ENCODE measurements at places on chromosomes 11 and 22.

- DNase-seq: no peak
Measured at GRCh38 chr11:20658135-20658534, 11.3 kb upstream of the NELL1 start.

GRCh38 chr11:111379602-111380136 lies 594 bp upstream of the POU2AF1 start:
- no peak for DNase-seq

GRCh38 chr22:38623351-38623750 lies 32.8 kb downstream of the FAM227A start:
- DNase-seq: no peak

- DNase-seq: no peak
Measured at GRCh38 chr22:27730641-27731433, 70.7 kb downstream of the MN1 start.

DNA sequence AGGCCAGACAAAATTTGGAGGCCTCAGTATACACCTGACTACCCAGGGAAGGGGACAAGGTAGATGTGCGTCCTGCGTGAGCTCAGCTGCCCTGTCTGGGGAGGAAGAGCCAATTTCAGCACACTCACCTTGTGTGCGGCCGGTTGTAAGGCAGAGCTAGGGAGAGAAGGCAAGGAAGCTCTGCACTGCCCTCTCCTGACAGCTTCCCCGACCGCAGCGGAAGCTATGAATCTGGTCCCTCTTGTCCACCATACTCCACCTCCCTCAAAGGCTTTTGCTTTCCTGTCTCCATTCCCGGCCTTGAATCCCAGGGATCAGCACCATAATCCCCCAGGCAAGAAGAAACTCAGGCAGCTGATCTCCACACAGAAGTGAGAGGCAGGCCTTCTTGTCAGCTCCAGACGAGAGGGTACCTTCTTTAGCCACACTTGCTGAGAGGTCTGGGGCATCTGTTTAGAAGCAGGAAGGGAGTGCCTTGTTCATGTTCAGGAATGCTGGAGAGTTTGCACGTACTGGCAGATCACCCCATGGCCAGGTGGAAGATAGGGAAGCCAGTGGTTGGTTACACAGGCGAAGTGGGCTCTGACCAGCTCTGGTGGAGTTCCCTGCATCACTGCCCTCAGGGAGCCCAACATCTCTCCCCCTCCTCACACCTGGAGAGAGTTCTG lies 62.5 kb downstream of the FEZ1 start:
- peak; percentile 63 for DNase-seq

DNA sequence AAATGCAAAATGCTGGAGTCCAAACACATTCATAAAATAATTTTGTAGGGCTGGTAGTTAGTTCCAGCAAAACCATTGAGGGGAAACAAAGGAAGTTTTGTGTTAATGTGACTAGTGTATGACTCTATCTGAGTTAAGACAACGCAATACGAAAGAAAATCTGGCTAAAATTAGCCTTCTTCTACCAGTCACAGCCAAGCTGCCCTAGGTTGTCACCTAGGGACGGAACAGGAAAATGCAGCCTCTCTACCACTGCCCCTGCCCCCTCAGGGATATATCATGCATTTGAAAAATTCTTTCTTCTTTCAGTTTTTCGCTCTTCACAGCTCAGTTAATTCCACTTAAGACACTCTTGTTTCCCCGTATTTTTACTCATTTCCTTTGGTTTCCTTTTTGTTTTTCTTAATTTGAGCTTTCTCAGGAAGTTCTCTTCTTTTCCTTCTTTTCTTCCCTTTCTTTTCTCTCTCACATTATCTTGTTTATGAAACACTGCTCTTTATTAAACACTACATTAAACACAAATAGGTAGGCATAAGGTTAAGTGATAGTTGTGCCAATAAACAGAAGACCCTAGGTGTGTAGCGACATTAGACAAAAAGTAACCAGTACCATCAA lies 30.6 kb downstream of the KIRREL3 start:
- DNase-seq: no peak

DNA sequence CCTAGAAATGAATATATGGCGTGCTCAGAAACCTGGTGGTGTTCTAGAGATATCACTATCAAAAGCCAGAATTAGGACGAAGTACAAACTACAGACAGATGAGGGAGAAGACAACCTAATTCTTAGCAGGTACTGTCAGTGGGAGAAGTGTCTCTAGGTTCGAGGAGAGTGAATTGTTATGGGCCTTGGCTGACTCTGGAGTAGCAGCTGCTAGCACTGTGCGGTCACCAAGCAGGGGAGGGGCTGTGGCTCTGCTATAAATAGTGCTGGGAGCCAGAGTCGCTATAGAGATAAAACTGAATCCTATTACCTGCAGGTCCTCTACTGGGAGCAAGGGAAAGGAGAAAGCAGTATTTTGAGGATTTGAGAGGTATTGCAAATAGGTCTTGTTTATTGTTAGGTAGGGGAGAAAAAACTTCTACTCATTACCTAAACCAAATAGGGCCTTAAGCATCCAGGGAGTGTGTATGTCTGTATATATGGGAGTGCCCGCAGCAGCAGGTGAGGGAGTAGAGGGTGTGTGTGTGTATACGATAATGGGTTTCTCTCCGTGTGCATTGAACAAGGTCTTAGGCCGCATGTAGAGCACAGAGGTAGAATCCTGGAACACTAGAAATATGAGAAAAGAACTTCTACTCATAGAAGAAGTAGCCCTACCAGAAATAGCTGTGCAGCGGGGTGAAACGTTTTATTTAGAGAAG lies 2.2 kb downstream of the MADD start:
- no peak for DNase-seq

DNA sequence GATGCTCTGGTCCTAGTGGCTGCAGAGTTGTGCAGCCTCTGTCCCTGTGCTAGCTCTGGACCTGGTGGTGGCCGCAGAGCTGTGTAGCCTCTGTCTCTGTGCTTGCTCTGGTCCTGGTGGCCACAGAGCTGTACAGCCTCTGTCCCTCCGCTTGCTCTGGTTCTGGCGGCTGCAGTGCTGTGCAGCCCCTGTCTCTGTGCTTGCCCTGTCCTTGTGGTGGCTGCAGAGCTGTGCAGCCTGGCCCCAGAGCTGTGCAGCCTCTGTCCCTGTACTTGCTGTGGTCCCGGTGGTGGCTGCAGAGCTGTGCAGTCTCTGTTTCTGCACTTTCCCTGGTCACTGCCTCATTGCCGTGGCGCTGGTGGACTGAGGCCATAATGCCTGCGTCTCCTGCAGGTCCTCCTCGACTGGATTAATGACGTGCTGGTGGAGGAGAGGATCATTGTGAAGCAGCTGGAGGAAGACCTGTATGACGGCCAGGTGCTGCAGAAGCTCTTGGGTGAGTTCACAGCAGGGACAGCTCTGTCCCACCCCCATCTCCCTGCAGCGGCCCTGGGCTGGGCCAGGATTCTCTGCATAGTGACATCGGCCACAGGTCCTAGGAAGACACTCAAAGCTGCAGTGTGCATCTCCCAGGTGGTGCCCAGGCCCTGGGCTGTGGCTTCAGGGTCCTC lies 61.9 kb upstream of the PARVG start:
- DNase-seq: no peak

DNA sequence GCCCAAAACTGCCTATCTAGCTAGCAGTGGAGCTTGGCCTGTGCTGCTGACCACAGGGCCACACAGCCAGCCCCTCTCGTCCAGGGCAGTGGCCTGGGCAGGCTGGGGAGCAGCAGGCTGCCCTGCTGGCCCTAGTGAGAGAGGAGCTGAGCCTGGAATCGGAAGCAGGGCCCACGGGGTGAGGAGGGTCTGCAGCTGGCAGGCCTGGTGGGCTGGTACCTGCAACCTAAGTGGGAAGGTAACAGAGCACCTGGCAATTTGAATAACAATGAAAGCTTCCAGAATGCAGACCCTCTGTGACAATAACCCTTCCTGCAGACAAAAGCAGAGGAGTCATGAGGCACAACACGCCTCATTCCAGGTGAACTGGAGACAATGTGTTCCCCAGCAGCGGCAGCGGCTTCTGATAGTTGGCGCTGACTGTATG lies 31.8 kb upstream of the RFPL3 start:
- no peak for DNase-seq

GRCh38 chr22:32353840-32354239 lies 3.8 kb upstream of the RFPL3 start:
- DNase-seq: no peak

DNA sequence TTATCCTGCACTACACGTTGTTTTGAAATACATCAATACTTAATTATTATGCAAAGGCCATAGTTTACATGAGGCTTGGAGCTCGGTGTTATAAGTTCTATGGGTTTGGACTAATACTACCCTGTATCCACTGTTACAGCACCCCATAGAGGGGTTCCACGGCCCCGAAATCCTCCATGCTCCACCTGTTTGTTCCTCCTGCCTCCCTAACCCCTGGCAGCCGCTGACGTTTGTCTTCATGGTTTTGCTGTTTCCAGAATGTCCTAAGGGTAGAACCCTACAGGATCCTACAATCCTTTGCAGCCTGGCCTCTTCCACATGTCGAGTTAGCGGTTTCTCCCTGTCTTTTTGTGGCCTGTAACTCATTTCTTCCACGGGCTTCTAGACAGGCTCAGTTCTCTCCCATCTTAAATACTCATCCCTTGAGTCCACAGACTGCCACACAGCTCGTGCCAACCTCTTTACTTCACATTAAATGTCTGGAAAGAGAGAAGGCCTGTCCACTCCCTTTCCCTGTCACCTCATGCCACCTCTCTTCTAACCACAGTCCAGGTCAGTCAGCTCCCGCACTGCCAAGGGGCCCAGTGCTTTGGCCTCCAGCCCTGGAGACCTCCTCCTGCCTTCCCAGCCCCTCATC lies 42.4 kb upstream of the TH start:
- DNase-seq: no peak

- no peak for DNase-seq
Measured at GRCh38 chr22:37207981-37208380, 4.3 kb downstream of the SSTR3 start.

GRCh38 chr22:35708453-35708852 lies 9.2 kb upstream of the APOL5 start:
- no peak for DNase-seq

DNA sequence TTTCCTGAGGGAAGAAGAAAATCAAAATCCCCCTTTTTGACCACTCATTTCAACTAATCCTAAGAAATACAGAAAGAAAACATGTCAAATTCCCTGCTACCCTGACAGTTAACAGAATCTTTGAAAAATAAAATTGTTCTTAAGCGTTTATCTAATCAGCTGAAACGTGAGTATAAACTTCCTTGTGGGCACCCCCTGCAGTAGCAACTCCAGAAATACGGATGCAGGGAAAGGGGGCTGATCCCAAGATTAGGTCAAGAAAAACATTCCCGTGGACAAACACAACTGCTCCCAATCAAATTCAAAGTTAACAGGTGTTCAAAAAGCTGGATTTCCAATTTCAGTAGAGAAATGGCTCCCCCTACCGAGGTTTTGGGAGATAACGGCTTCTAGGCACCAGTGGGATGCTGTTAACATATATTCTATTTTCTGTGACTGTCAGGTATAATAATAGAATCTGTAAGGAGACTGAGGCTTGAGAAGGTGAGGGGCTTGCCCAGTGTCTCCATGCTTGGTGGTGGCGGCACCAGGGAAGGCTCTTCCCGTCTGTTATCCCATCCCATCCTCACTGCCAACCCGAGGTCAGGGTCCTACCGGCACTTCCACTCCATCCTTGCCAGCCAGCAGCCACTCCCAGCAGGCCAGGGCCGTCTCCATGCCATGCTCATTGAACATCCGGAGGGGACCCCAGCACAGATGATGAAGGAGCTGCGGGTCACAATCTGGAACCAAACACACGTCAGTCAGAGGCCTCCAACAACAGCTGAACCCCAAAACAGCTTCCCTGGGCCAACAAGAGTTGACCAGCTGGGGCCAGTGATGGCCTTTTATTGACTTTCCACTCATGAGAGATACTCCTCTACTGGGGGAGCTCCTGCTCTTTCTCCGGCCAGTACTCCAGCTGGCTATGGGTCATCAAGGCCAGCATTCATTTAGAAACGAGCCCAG lies 32.0 kb upstream of the SERPIND1 start:
- peak; percentile 19 for DNase-seq

- DNase-seq: no peak
Measured at GRCh38 chr11:69099180-69099579, 50.4 kb downstream of the TPCN2 start.

- peak; percentile 29 for DNase-seq
Measured at GRCh38 chr11:129894278-129895125, 876 bp downstream of the NFRKB start.

- DNase-seq: peak; percentile 82
Measured at GRCh38 chr11:128530118-128531074, 57.0 kb downstream of the ETS1 start.

DNA sequence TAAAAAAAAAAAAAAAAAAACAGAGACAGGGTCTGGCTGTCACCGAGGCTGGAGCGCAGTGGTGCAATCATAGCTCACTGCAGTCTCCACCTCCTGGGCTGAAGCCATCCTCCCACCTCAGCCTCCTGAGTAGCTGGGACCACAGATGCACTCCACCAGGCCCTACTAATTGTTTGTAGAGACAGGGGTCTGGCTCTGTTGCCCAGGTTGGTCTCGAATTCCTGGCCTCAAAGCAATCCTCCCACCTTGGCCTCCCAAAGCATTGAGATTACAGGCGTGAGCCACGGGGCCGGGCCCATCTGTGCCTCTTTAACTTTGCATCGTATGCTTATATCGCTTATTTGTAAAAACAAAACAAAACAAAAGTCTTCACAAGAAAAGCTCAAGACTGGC lies 3.1 kb downstream of the CPT1A start:
- DNase-seq: peak; percentile 44

DNA sequence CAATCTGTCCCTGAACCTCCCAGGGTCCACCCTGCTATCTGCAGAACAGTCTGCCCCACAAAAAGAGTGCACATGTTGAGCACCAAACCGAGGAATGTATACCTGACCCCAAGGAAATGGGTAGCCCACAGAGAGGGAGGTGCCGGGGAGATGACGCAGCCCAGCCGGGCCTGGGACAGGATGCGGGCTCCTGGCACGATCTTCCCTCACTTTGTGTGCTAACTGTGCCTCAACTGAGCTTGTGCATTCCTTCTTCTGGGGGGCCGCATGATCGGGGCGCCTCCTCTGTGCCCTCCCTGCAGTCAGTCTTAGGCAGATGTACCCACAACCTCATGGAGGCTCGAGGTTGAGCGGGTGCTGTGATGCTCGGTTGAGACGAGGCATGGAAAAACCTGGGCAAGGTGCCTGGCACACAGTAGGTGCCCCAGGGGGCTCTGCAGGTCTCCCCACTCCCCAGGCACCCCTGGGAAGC lies 2.4 kb downstream of the GAS2L1 start:
- DNase-seq: peak; percentile 45

- no peak for DNase-seq
Measured at GRCh38 chr11:88106666-88107065, 68.6 kb downstream of the RAB38 start.

GRCh38 chr22:46136486-46137217 lies 13.7 kb upstream of the PPARA start:
- DNase-seq: no peak

GRCh38 chr22:27046086-27046485 lies 388.7 kb downstream of the MIAT start:
- DNase-seq: no peak

- DNase-seq: no peak
Measured at GRCh38 chr11:120657306-120658070, 145.9 kb downstream of the GRIK4 start.

- no peak for DNase-seq
Measured at GRCh38 chr11:111957663-111958444, 20.7 kb downstream of the DIXDC1 start.

- no peak for DNase-seq
Measured at GRCh38 chr11:116044520-116044919, 540.3 kb upstream of the CADM1 start.

GRCh38 chr22:32202539-32203180 lies 2.2 kb downstream of the RFPL2 start:
- peak; percentile 14 for DNase-seq
